ENCODE measurements at places on chromosomes 4 and X.

- DNase-seq = no peak
These were observed 200.0 kb upstream of the FTHL17 start for GRCh38 chrX:31271615-31272471.

- DNase-seq = no peak
These were observed 263.7 kb upstream of the ETNPPL start for GRCh38 chr4:109026588-109026987.

DNA sequence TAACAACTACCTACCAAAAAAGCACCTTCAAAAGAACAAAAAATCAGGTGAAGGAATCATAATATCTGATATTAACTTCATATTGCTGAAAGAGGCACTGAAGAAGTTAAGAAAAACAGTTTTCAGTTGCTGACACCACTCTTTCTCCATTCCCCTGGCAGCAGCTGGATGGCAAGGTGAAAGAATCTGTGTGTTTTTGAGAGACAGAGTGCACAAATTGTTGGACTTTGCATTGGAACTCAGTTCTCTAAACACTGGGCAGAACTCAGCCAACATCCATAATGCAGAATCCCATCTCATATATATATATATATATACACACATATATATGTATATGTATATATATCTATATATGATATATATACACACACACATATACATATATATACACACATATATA lies 408.3 kb upstream of the MAGEC2 start:
- no peak for DNase-seq

DNA sequence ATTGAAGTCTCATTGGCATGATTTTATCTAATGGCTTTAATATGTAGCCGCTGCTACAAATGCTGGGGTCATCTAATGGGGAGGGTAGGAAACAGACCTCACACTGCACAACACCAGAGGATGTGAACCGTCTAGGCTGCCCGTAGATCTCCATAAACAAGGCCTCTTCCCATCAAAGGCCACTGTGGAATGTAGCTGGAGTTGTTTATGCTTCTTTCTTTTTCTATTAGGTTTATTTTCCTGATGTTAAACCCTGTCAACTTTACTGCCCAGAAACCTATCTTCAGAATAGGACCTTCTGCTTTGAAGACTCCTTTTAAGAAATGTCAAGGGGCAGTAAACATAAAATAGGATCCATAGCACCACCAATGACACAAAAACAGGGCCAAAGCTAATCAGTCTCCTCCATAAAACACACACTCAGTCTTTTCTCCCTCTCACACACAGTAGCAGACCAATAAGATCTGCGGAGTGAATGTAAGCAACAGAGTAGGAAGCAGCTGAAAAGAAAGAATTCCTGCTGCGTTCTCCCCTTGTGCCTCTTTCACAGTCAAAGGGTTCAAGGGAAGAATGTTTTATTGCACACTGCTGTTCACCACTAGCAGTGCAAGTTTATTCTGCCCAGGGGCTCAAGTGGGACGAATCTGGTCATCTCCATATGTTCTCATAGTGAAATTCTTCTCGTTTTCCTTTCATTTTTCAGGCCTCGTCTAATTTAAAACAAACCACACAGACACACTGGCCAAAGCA lies 72.2 kb downstream of the MAML3 start:
- no peak for DNase-seq

GRCh38 chr4:67779631-67780030 lies 25.4 kb upstream of the GNRHR start:
- no peak for DNase-seq

GRCh38 chr4:183830438-183830985 lies 74.6 kb upstream of the STOX2 start:
- DNase-seq = no peak

DNA sequence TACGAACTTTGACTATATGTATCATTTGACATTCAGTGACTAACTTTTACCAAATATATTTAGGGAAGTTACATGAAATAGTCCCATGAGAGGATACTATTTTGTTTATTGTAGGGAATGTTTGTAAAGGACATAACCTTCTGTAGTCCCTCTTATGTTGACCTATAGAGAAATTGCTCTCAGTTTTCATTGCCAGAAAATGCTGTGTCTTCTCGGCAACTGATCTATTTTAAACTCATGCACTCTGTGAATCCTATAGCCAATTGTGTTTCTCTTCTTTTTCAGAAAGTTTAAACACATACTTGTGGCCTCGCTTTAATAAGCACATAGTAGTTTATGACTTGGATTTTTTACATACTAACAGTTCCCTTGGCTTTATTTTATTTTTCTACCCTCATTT lies 38.2 kb downstream of the DMP1 start:
- DNase-seq = no peak

DNA sequence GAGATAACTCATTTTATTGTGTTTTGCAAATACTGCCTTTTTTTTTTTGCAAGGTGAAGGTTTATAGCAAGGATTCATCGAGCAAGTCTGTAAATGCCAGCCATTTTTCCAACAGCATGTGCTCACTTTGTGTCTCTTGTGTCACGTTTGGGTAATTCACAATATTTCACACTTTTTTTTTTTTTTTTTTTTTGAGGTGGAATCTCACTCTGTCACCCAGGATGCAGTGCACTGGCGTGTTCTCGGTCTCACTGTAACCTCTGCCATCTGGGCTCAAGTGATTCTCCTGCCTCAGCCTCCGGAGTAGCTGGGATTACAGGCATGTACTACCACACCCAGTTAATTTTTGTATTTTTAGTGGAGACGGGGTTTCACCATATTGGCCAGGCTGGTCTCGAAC lies 1.9 kb downstream of the RNF4 start:
- no peak for DNase-seq

GRCh38 chrX:150700107-150700506 lies 6.9 kb downstream of the MTMR1 start:
- DNase-seq = no peak

GRCh38 chr4:138696771-138697170 lies 318.8 kb upstream of the NOCT start:
- DNase-seq = no peak

DNA sequence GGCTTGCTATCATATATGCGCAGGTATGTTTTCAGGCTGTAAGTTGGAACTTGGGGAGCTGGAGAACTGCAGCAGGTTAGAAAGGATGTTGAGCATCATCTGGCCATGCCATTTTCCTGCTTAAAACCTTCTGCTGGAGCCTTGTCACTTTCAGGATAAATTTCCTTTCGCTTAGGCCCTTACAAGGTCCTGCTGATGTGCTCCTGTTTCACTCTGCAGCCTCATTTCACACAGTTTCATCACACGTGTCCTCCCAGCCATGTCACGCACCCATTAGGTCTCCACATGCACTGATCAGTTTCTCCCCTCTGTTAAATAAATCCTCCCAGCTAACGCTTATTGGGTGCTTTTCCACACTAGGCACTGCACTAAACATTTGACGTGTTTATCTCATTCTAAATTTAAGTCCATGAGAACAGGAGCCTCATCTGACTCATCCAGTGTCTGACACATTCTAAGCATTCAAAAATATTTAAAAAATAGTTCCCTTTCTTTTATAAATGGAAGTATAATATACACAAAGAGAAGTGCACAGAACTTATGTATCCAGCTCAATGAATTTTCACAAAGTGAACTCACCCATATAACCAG lies 14.5 kb downstream of the SOD3 start:
- DNase-seq = no peak

DNA sequence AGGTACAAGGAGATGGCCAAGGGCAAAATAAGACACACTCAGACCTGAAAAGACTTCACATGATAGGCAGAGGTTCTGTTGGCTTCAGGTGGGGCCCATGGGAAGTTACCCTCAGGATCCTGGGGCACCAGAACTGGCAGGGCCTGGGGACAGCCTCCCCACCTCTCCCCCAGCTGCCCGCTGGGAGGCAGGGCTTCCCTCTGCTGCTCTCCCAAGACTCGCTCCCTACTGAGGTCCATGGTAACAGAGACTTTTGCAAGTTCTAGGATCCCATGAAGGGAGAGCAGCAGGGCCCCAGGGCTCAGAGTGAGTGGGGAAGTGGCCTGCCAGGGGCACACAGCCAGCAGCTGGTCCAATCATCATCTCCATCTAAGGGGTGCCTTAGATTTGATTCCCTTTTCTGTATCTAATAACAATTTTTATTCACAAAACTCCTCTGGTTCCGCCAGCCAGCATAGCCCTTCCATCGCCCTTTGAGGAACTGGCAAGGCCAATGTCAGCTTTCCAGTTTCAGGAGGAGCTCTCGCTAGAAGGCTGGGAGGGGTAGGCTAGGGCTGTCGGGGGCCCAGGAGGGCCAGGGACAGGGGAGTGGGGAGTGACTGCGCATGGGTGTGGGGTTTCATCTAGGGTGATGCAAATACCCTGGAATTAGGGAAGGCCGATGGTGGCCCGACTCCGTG lies 78.2 kb downstream of the SLC2A9 start:
- DNase-seq = no peak

- DNase-seq = no peak
These were observed 108.3 kb downstream of the NLGN4X start for GRCh38 chrX:6120329-6120728.

GRCh38 chr4:137370206-137370633 lies 162.1 kb downstream of the PCDH18 start:
- DNase-seq = no peak

- DNase-seq = no peak
These were observed 174.4 kb upstream of the NUDT10 start for GRCh38 chrX:51158231-51158630.

- DNase-seq = no peak
These were observed 26.4 kb upstream of the CLCN4 start for GRCh38 chrX:10130354-10130753.

GRCh38 chrX:141941234-141941633 lies 37.5 kb downstream of the MAGEC1 start:
- no peak for DNase-seq

DNA sequence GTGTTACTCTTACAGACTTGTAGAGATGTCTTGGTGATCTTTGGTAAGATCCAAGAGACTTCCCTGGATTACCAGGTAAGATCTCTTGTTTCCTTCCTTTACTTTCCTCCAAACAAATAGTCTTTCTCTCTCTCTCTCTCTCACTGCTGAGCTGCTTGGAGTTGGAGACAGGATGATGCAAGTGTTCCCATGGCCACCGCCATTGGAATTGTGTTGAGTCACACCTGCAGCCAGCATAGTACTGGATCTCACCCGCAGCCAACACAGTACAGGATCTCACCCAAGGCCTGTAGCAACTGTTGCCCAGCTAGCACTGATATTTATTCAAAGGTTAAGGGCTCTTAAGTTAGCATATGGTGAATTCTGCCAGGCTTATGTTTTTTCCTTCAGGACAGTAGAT lies 1080.9 kb downstream of the FAT4 start:
- DNase-seq = no peak

GRCh38 chrX:72208126-72208800 lies 26.7 kb downstream of the PIN4 start:
- no peak for DNase-seq

GRCh38 chr4:123876143-123876542 lies 479.5 kb downstream of the SPRY1 start:
- DNase-seq = no peak

- no peak for DNase-seq
These were observed 343.5 kb downstream of the RAPGEF2 start for GRCh38 chr4:159446266-159446976.

DNA sequence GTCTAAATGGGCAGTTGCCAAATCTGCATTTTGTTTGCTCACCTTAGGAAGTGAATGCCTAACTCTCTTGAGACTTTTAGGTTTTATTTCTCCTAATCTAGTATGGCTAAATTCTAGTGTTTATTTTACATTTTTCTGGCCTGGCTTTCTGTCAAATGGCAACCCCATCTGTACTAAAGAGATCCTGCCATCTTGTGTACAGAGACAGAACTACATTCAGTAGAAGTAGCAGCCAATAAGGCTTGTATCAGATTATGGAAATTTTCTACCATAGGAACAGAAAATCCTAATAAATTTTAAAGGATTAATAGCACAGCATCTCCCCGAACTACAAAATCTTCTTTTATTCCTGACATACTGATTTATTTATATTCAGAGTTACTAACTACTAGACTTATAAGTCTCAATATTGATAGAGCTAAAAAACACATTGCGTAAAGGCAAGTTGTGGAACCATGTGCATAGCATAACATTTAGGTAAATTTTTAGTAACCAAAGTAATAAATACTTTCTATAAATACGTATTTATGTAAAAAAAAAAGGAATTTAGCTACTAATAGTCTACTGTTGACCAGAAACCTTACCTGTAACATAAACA lies 45.5 kb downstream of the TMEM144 start:
- DNase-seq = no peak

All from stimulated activated CD4-positive, alpha-beta T cell treated with anti-CD3 and anti-CD28 coated beads, Interleukin-4, amount 100 ng/mL, for 48 hours (primary cell).